Stimulated activated CD4-positive, alpha-beta T cell treated with anti-CD3 and anti-CD28 coated beads, Interleukin-12 subunit alpha, Interleukin-12 subunit beta, amount 100 ng/mL, for 48 hours (primary cell): ENCODE measurements at places on chromosomes 2 and 18.

- DNase-seq: no peak
Observed at GRCh38 chr2:38797250-38797676, 19.3 kb downstream of the GEMIN6 start.

- no peak for DNase-seq
Observed at GRCh38 chr2:230410263-230410662, 5.7 kb upstream of the SP100 start.

- DNase-seq: no peak
Observed at GRCh38 chr2:40043191-40043590, 264.1 kb upstream of the THUMPD2 start.

DNA sequence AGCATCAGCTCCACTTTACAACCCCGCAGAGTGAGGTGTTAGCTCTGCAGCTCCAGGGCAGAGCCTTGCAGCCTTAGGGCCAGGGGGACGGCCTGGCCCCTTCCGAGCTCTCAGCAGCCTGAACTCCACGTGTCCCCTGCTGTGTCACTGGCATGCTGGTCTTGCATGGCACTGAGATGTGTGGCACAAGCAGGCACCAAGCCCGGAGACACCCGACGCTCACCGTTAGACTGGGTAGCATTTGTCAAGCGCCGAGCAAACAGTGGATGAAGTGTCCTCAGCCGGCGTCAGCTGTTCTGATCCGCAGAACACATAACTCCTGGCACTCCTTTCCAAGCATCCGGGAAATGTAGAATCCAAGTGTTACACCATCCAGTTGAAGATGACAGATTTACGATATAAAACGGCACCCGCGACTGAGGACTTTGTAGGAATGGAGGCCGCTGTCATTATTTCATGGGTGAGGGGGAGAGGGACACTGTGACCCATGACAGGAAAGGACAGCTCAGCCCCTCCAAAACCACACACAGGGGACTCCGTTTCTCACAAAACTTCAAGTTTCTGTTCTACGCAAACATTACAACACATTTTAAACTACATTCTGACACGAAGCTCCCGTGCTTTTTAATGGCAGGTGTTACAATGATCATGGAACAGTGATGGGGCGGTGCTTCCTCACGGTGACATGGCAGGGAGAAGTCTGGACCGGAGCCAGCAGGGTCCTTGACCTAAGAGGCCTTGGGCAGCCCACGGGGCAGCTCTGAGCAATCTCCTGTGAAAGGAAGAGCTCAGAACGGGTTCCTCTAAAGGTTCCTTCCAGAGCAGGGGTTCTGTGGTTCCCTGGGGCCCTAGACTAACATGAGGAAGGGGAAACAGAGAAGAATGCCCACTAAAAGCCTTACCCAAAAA lies 89.4 kb downstream of the HDAC4 start:
- DNase-seq: no peak

DNA sequence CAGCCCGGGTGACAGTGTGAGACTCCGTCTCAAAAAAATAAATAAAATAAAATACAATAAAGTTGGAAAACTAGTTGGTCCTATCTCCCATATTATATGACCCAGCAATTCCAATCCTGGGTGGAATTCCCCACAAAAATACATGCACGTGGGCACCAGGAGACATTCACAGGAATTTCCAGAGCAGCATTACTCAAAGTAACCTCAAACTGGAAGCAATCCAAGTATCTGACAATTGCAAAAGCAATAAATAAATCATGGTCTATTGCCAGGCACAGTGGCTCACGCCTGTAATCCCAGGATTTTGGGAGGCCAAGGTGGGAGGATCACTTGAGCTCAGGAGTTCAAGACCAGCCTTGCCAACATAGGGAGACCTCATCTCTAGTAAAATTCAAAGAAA lies 101.2 kb upstream of the MAP4K4 start:
- DNase-seq: no peak
